ENCODE measurements at places on chromosomes 5 and 9.

DNA sequence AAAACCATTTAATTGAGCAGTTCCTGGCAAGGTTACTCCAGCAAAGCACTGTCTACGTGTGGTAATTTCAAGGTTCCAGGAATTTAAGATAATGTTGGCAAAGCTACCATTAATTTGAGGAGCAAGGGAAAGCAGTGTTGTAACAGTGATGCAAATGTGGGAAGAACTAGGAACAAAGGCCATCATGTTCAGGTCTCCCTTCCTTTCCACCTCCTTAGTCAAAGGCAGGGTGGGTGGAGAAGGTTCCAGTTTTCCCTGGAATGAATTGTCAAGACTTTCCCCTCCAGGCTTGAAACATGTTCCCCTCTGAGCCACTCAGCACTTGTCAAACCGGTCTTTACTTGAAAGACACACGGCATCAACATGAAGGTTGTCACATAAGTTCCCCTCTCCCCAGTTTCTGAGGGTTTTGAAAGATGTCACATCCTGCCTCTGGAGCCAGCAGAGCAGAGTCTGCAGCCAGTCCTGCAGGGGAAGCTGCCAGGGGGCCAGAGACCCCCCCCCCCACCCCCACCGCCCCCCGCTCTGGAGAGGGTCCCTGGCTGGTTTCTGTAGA, 226.0 kb downstream of the GAS1 start:
- DNase-seq, result no peak

DNA sequence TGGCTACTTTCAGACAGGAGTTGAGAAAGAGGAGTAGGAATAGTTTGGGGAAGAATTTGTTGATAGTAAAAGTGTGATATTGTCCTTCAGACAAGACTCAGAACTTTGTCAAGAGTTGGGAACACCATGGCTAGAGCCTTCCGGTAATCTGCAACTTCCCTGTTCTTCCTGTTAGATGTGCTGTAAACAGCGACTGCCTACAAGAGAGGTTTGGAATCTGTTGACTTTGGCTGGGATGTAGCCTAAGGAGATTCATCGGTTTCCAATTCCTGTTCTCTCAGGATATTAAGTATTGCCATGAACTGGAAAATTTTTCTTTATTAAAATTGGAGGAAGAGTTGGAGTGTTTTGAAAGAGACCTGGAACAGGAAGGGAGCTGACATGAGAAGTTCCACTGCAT, 43.9 kb downstream of the ARHGAP26 start:
- no peak for DNase-seq

- no peak for DNase-seq
These were observed 178.3 kb downstream of the AOPEP start for GRCh38 chr9:94904806-94905205.

- no peak for DNase-seq
These were observed 85.9 kb downstream of the GALNT10 start for GRCh38 chr5:154276261-154276972.

DNA sequence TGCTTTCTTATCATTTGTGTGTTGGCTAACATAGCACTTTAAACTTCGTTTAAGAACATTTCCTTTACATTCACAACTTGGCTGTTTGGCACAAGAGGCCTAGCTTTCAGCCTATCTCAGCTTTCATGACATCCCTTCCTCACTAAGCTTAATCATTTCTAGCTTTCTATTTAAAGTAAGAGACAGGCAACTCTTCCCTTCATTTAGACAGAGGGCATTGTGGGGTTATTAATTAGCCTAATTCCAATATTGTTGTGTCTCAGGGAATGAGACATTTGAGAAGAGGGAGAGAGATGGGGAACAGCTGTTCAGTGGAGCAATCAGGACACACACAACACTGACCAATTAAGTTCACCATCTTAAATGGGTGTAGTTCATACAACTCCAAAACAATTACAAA, 51.0 kb upstream of the OR2K2 start:
- no peak for DNase-seq
